ENCODE measurements at places on chromosomes 2 and 18.

DNA sequence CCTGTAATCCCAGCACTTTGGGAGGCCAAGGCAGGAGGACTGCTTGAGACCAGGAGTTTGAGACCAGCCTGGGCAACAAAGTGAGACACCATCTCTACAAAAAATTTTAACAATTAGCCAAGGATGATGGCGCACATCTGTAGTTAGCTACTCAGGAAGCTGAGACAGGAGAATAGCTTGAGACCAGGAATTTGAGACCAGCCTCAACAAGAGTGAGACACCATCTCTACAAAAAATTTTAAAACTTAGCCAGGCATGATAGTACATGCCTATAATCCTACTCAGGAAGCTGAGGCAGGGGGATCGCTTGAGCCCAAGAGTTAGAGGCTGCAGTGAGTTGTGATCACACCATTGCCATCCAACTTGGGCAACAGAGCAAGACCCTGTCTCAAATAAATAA, 7.0 kb downstream of the MEMO1 start:
- no peak for DNase-seq

DNA sequence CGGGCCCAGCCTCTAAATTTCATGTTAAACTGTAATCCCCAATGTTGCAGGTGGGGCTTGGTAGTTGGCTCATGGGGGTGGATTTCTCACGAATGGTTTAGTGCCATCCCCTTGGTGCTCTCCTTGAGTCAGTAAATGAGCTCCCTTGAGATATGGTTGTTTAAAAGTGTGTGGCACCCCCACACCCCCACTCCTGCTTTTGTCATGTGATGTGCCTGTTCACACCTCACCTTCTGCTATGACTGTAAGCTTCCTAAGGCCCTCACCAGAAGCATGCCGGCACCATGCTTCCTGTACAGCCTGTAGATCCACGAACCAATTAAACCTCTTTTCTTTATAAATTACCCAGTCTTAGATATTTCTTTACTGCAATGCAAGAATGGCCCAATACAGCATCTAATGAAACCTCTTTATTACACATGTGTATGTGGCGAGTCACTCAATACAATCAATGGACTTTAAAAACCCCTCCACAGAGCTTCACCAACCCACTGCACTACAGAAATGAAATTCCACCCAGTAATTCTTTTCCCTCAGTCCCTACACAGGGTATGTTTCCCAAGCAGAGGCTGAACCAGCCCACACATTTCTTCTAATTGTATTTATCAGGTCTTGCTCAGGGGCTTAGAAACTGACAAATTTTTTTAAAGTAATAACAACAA, 47.3 kb downstream of the WDFY1 start:
- no peak for DNase-seq

DNA sequence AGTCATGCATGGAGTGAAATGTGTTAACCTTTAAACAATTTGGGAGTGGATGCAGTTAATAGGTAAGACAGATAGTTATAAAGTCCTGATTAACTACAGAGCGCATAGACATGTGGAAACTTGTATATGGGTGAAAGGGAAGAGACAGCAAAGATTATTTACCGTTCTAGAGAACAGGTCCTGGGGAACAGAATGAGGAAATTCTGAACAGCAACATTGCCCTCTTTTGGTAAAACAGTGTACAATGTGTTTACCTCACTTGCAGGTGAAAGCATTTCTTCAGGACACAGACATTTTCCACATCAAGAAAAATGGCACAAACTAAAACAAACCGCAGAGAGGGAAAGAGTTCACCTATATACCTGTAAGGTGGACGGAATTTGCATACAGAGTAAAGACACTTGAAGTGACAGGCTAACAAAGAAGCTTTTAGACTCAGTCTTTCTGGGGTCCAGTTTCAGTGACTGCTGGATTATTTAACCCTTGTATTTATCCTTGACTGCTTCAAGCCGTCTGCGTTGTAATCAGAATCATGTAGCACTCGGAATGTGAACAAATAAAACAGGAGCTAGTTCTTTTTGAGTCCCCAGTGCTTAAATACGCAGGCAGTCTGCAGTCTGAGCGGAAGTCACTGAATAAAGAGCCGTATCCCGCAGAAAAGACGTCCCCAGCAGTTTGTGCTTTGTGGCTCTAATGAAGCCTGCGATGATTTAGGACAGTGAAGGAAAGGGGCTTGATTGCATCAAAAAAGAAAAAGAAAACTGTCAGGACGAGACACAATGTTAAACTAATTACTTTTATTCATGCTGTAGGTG, 364.8 kb upstream of the GALNT5 start:
- no peak for DNase-seq

GRCh38 chr2:126660971-126661370, 5.0 kb downstream of the GYPC start:
- DNase-seq, result peak; percentile 82

GRCh38 chr18:52340406-52341102, 557 bp downstream of the DCC start:
- DNase-seq, result no peak

DNA sequence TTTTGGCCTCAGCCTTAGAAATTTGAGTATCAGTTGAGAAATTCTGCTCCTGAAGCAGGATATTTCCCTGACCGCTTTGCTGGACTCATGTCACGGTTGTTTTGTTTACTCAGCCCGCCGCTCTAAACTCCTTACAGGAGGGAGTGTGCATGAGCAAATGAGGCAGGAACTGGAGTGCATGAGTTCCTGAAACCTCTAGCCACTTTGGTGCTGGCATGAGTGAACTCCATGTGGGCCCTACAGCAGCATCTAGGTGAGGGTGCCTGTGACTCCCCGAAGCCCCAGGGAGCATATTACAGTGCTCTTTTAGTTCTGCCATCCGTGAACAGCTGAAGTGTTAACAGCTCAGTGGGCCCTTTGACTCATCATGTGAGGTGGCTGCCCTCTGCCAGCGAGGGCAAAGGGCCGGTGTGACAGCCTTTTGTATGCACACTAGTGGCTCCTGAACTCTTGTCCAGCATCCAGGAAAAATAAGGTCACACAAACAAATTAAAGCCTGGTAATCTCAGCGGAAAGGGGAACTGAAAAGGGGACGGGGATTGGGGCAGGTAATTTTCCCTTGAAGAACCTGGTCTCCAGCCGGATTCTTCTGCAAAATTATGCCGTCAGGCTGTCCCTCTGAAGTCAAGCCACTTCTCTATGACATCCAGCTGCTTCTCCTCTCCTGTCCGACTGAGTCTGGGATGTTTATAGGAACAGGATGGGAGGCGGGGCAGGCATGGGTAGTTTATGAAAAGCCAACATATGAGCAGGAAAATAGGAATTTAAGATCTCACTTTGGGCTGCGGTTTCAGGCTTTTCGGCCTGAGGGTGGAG, 1668.7 kb downstream of the SUCLG1 start:
- DNase-seq, result no peak

DNA sequence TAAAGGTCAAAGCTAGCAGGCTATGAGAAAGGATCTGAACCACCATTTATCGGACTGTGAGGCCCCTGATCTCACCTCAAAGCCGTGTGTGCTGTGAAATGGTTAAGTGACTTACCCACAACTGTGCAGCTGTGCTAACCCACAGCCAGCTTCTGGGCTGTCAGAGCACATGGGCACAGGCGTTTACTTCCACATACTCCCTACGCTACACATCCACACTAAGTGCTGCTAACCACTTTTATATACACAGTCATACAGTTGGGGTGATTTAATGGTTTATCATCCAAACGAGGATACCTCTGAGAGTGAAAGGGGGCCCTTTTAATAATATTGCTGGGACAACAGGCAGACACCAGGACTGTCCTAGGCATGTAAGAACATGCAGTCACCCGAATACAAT, 37.3 kb downstream of the CYRIA start:
- DNase-seq, result no peak

DNA sequence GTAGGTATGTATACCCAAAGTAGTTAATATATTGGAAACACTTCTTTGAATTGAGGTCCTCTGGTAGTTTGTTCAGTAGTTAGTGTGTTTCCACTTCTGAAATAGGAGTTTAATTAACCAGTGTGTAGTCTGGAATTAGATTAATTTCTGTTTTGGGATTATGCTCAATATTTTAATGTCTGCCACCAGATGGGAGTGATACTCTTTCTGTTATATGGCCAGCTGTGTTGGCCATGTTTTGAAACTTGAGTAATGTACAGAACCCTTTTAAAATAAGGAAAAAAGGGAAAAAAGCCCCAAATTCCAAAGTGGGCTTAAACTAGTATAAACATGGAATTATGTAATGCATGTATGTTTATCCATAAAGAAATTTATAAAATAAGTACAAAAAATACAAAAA, 147.7 kb downstream of the CTNNA2 start:
- no peak for DNase-seq

GRCh38 chr18:80227472-80227871, 19.8 kb downstream of the PARD6G start:
- DNase-seq, result no peak

DNA sequence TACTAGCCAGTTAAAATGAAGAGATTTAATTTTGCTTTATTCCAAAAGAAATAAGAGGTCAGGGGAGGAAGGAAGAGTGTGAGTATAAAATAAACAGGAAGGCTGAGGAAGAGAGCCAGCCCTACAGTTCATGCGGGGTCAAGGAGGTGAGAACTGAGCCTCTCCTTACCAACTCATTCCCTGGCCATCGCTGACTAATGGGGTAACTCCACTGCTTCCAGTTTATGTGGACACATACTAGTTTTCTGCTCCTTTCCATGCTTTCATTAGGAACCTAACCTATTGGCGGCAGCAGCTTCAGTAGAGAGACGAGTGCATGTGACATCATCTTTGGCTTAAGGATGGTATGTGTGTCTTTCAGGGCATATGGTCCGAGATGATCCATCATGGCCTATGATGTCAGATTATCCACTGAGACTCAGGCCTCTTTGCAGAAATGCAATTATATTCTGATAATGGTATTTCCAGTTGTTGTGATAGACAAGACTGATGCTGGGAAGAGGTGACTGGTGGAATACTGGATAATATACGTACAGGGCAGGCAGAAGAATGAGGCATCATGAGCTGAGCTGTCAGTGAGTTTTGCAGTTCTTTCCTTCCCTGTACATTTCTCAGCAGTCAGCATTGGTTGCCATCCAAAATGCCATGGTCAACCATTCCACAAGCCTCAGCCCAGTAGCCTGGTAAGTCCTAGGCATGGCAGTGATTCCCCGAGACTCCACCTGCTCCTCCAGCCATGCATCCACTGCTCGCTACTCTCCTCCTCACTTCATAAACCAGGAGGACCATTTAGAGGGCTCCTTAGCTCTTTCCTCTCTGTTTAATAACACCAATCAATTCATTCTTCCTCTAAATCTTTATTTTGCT, 184.6 kb upstream of the OSR1 start:
- DNase-seq, result no peak

GRCh38 chr2:217722883-217723472, 279.8 kb downstream of the TNS1 start:
- no peak for DNase-seq

- DNase-seq, result no peak
Measured at GRCh38 chr2:186995092-186995491, 146.1 kb upstream of the ZSWIM2 start.

DNA sequence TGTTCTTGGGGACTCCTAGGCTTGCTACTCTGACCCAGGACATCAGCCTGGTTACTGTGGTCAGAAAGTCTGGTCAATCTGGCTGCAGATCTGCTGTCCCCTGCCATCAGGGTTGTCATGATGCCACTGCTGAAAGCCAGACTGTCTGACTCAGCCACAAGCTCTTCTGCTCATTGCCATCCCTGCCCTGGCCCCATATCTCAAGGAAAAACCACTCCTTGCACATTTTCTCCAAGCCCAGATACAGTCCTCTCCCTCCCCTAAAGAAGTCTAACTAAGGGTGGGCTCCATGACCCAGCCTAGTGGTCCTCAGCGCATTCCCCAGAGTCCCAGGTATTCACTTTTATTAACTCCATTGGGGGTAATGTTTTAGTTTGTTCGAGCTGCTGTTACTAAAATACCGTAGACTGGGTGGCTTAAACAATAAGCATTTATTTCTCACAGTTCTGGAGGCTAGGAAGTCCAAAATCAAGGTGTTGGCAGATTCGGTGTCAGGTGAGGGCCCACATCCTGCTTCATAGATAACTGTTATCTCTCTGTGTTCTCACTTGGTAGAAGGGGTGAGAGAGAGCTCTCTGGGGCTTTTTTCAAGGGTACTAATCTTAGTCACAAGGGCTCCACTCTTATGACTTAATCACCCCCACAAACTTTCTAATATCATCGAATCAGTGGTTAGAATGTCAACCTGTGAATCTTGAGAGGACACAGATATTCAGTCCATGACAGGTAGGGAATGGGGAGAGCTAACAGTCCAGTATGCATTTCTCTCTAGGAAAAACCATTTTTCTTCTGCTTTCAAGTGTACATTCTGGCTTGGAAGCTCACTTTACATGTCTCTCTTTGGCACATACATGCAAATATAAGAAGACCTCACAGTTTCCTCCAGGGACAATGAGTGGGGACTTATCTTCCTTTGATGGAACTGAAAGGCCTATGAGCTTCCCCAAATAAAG, 94.8 kb upstream of the CXCR4 start:
- no peak for DNase-seq

DNA sequence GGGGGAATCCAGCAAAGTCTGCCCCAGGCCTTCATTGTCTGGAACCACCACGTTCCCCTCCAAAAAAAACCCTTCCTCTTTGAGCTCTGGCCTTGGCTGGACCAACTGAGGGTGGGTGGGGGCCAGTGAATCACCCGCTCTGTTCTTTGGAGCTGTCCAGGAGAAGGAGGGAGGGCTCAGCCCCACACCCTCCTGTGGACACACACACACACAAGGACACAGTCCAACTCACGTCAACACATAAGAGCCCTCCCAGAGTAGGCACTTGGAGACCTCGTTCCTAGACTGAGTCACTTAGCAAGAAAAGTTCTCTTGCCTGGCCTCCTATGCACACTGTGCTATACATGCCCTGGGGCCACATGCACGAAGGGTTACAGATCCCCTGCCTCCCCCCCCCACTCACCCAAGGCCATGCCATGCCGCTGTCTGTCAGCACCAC, 1.2 kb upstream of the TNS1 start:
- no peak for DNase-seq

GRCh38 chr18:11719050-11719449, 30.0 kb downstream of the GNAL start:
- no peak for DNase-seq

DNA sequence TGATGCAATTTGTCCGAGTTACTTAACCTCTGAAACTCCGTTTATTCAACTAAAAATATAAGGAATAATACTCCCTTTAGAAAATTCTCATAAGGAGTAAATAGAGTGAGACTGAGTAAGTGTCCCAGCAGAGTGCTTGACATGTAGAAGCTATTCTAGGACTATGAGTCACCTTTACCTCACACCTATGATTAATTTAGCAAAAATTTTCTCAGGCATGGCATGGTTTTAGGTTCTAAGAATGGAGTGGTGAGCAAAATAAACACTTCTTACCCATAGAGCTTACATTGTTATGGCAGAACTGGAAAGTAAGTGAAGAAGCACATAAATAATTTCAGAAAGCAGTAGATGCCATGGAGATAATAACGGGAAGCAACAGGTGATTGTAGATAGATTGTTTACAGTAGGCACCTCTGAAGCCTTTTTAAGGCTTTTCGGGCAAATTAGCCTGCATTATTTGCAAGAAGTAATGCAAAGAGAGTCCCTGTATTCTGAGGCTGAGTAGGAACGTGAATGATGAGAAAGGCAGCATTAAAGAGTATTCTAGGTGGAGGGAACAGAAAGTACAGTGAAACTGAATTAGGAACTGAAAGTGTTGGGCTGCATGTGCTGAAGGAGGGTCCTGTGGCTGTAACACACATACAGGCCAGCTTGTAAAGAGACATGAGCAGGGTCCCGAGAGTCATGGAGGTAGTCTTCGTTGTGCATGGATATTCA, 209.2 kb downstream of the ZNF407 start:
- DNase-seq, result no peak

Data from spleen (tissue), 13 donors.